Effector CD4-positive, alpha-beta T cell (primary cell): ENCODE measurements at places on chromosomes 16 and 17.

GRCh38 chr17:67256075-67256732 lies 11.2 kb upstream of the HELZ start:
- DNase-seq = no peak

GRCh38 chr17:65171752-65172151 lies 34.6 kb downstream of the RGS9 start:
- no peak for DNase-seq

DNA sequence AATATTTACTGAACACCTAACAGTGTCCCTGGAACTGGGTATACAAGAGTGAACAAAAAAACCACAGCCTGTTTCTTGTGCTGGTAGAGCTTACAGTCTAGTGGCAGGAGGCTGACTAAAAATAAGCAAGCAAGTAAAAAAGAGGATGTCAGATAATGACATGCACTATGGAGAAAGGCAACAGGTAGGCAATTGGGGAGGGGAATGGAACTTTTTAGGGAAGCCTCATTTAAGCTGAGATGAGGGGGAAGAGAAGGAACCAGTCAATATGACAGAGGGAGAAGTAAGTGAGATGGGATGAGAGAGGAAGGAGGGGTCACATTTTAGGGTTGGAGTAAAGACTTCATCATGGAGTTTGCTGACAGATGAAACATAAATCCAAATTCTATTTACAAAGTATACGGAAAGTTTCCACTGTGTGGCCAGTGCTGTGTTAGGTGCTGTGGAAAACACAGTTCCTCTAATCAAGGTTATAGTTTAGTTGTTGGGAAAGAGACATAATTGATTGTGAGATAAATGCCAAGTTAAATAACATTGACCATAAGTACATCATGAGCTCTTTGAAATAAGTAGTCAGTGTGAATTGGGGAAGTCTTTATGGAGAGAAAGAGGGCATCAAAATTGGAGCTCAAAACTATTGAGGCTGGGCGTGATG lies 251.4 kb downstream of the FTO start:
- no peak for DNase-seq

DNA sequence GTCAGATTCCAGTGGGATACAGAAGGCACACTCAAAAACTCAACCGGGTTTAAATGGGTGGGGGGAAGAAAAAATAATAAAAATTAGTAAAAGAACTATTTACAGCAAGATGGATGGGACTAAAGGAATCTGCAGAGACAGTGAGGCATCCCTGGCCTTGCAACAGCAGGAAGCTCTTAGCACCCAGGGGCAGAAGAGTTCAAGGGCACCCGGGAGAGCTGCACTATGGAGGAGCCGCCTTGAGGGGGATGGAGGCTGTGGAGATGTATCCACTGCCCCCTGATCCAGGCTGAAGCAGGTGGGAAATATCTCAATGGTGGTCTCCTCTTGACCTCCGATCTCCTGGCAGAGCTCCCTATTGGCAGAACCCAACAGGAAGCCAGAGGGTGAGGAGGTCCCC lies 69.4 kb upstream of the NFAT5 start:
- no peak for DNase-seq

- DNase-seq = no peak
These were observed 64.1 kb upstream of the SREBF1 start for GRCh38 chr17:17900615-17901520.

DNA sequence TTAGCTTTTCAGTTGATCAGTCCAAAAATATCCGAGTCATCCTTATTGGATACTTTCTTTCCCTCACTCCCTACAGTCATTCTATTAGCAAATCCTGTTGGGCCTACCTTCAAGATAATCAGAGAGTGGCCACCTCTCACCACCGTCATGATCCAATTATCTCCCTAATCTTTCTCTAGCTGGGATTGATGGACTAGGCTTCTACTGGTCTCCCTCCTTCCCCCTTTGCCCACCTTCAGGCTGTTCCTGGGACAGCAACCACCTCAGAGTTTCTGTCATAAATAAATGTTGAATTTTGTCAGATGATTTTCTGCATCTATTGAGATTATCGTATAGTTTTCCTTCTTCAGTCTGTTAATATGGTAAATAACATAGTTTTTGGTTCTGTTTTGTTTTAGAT lies 16.2 kb upstream of the RHBDL3 start:
- DNase-seq = no peak
